ENCODE measurements at places on chromosomes 4 and X.
A peak's percentile ranks its signal among the peaks of the same experiment; 100 is the strongest.

DNA sequence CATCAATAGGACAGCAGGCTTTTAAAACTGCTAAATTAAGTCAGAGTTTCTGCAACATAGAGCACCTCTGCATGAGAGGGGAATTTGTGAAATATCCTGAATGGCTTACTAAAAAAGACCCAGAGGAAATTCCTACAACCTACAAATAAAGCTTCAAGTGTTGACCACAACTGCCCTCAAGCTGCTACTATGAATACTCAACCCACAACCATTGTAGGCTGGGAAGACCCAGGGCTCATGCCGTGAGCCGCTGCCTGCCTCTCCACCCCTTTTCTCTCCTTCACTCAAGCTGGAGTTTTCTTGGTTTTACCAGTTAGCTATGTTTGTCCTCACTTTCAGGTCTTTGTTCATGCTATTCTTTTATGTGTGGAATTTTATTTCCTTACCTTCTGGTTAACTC, 151.6 kb downstream of the EMCN start:
- no peak for DNase-seq

- DNase-seq: no peak
These were observed 26.0 kb downstream of the SMIM43 start for GRCh38 chr4:121738780-121739535.

DNA sequence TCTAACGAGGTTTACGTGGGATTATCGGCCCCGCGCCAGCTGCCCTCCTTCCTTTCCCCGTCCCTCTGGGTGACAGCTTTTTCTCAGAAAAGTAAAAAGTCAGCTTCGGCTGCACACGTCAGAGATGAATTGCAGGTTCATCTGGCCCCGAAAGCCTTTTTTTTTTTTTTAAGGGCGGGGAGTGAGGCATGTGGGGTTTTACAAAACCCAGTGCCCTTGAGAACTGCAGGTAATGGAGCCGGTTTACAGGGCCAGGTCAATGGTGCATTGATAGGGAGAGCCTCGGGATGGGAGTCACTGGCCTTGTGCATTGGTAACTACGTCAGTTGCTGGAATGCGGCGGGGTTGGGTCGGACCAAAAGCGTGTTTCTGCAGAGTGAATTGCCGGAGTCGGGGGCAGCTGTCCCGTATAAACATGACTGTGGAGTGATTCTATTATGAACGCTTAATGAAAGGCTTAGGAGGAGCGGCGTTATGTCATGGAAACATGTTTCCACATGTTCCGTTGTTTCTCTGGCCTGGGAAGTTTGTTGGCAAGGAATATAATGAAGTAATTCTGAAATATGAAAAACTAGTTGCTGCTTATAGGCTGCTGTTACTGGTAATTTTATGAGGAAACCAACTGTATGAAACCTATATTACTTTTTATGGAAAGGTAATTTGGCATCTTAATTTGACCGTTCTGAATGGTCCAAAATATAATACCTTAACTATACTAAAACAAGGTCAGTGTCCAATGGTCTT, 1.1 kb downstream of the HSPA4L start:
- DNase-seq: no peak

- no peak for DNase-seq
These were observed 29.1 kb downstream of the FHL1 start for GRCh38 chrX:136176399-136176825.

- DNase-seq: no peak
These were observed 215.3 kb upstream of the CTSO start for GRCh38 chr4:156169011-156169410.

- no peak for DNase-seq
These were observed 306.8 kb upstream of the FAM241A start for GRCh38 chr4:111838406-111838930.

GRCh38 chrX:41781500-41781899, 57.5 kb downstream of the GPR82 start:
- DNase-seq: peak; percentile 51

DNA sequence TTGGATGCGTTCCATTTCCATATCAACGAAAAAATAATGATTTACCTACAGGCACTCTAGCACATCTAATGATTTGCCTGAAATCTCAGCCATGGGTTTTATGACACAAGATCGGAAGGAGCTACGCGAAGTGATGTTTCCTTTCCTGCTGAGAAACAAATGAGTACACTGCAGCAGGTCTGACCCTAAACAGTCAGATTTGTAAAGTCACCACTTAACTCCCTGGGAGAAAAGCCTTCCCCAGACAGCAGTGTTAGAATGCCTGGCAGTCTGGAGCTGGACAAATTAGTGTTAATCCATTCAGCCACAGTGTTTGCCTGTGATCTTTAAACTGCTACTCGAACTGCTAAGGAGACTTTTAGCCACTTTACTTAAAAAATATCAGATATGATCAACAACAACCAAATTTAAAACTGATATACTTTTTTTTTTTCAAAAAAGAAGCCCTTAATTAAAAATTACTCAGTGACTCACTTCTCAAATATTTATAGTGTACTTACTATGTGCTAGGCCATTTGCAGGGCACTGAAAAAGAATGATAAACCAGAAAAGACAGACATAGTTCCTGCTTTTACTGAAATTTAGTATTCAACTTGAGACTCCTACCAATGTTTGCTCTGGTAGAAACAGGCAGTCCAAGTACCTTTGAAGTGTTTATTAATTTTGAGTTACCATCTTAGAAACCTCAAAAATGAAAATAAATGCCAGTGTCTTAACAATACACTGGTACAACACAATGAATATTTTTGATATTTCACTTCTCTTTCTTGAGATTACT, 104.5 kb downstream of the SHISA3 start:
- DNase-seq: no peak

DNA sequence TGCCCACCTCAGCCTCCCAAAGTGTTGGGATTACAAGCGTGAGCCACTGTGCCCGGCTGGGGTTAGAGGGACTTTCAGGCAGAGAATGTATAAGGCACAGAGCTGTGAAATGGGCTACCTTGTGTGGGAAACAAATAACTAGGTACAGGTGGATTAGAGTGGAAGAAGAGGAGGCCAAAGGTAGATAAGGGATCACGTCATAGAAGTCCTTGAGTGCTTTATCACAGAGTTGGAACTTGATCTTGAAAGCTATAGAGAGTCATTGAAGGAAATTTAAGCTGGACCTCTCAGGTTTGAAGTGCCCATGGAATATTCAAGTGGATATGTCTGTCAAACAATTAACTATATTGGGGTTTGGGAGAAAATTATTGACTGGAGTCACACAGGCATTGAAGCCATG, 8.4 kb downstream of the N4BP2 start:
- no peak for DNase-seq

GRCh38 chrX:150155436-150156035, 207.6 kb upstream of the MAMLD1 start:
- DNase-seq: no peak

DNA sequence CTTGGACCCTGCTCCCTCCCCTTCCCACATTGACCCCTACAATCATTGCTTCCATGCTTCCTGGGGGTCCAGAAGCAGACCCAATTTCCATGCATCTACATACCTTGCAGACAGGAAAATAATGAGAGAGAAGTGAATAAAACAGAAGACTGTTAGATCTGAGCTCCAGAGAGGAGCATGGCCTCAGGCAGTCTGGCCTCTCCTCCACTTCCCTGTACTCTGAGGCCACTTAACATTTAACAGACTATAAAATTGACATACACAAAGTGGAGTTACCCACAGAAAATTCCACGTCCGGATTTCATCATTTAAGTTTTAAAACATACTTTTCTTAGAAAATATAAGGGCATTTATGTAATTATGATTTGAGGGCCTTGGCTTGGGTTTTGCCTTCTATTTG, 2.1 kb upstream of the PRSS12 start:
- DNase-seq: no peak

DNA sequence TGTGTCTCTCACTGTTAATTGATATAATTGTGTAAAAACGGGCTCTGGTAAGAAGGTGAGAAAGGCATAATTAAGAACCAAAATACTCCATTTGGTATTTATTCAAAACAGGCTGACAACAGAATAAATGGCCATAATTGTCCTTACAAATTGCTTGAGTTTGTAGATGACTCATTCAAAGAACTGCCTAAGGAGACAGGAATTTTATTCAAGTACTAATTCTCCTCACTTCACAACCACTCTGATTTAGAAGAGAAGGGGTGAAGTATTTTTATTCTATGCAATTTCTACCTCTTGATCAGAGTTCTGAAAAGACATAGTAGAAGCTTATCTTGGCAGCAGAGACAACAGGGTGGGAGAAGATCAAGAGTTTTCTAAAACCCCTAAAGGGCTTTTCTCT, 43.1 kb downstream of the ATP11C start:
- DNase-seq: no peak

DNA sequence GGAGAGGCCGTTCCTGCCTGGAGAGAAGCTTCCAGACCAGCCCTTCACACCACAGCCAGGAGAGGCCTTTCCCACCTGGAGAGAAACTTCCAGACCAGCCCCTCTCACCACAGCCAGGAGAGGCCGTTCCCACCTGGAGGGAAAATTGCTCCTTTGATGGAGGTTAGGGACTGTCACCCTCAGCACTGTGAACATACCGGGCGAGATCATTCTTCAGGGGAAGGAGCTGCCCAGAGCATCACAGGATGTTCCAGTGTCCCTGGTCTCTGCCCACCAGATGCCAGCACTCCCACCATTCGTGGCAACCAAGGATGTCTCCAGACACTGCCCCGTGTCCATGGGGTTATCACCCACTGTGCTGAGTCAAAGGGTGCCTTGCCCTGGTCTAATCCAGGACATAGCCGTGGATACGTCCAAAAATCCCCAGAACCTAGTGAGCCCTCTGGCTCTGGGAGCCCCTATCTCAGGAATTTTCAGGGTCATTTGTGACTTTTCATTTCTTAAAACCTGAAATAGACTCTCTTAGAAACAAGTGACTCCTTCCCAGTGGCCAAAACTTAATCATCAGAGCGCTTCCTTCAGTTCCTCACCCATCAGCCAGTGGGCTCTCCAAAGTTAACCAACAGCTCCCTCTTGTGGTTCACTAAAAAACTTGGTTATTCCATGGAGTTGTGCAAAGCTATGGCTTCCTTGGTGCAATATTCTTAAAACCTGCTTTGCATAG, 80.2 kb downstream of the CRMP1 start:
- DNase-seq: peak; percentile 19

DNA sequence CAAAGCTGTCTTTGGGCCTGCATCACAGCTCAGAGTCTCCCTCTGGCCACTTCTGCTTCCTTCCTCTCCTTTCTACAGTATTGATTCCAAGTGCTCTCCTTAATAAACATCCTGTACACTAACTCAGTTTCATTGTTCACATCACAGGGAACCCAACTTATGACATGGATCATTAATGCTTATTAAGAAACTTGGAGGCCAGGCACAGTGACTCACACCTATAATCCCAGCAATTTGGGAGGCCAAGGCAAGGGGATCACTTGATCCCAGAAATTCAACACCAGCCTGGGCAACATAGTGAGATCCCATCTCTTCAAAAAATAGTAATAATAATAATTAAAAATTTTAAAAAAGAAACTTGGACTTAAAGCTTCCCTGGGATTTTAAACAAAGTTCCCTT, 89.2 kb upstream of the EFHC2 start:
- DNase-seq: no peak

- DNase-seq: peak; percentile 36
These were observed at the start of gene ARL9 for GRCh38 chr4:56505269-56506130. ARL9 (plus strand) TSS chr4:56505791; CDS start chr4:56505863, 72 bp downstream.

DNA sequence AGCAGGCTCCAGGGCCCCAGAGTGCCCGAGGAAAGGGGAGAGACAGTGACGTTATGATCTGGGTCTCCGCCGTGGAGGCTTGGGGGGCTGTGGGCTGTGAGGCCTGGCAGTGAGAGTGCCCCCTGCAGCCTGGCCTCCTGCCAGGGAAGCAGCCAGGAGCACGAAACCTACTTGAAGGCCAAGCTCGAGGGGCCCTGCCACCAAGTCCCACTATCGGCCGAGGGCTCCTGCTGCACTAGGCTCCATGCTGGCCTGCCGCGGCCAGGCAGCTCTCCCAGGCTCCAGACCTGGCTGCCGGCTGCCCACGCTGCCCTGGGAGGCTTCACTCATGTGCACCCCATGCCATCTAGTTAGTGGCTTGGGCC, 18.7 kb downstream of the FLNA start:
- DNase-seq: no peak

Measured in CD4-positive, alpha-beta T cell treated with Interferon alpha-2 for 1 hour (primary cell).